ENCODE measurements at places on chromosomes 3 and 15.

DNA sequence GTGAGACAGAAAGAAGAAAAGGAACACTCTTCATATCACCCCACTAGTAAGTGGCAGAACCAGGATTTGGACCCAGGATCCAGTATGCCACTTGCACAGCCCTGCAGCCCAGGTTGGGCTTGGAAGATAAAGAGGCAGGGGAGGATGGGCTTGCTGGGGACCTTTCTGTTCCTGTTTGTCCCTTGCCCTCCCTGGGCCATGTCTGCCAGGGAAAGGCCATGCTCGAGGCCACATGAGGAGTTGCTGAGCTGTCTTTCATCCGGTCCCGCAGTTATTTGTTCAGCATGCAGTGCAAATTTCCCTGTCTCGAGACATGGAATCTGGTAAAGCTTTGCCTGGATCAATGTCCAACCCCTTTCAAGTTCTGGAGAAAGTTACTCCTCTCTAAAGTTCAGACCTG is 116.0 kb upstream of the MRPS22 start:
- DNase-seq, result no peak

- no peak for DNase-seq
These were observed 221.8 kb downstream of the CBLB start for GRCh38 chr3:105647047-105647446.

DNA sequence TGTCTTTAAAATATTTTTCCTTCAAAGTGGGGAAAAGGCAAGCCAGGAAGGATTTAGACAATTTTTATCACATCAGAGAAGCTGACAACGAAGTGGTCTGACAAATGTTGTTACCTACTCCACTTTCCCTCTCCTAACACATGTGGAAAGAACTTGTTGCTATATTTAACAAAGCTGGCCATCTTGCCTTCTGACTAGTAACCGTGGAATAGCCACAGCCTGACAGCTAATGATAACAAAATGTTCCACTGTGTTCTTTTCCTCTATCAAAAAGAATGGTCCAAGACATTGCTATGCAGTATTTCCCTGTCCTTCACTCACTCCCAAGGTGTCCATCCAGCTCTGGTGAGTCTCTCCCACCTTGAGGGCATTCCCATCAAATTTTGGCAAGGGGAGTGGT is 481.4 kb upstream of the THBS1 start:
- DNase-seq, result no peak

GRCh38 chr3:4848176-4848825 is 130.9 kb upstream of the BHLHE40 start:
- no peak for DNase-seq

- DNase-seq, result no peak
These were observed 20.6 kb downstream of the NR2E3 start for GRCh38 chr15:71830981-71831380.

- no peak for DNase-seq
These were observed 223.7 kb downstream of the FMN1 start for GRCh38 chr15:32970847-32971246.

GRCh38 chr3:145903472-145904013 is 257.4 kb downstream of the PLOD2 start:
- DNase-seq, result no peak

DNA sequence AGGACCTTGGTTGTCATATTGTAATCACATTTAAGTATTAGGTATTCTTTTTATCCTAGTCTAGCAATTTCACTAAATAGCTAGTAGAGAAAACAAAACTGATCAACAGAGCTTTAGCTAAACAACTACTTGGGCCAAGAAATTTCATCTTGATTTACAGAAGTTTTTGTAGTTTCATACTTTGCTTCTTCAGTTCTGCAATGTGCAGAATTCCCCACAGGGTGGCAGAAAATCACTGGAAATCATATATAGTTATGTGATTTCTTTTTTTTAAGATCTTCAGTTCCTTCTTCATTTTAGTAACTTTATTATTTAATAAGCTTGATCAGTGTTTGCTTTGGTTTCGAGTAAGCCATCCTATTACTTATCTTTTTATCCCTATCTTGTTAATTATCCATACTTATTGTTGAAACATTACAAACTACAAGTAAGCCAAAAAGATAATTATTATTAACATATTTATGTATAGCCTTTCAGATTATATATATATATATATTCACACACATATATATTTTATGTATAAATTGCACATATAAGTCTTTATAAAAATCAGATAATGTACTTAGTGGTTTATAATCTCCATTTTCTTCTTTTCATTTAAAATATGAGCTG is 2.2 kb upstream of the BNIP2 start:
- DNase-seq, result peak; percentile 9

DNA sequence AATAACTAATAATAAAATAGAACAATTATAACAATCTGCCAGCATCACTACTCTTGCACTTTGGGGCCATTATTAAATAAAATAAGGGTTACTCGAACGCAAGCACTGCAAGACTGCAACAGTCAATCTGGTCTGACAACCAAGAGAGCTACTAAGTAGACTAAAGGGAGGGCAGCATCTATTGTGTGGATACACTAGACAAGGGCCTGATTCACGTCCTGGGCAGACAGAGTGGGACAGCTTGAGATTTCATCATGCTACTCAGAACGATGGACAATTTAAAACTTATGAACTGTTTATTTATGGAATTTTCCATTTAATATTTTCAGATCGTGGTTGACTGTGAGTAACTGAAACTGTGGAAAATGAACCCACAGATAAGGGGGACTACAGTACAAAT is 39.5 kb downstream of the TNIK start:
- no peak for DNase-seq

GRCh38 chr15:40313531-40314398 is 6.0 kb upstream of the PLCB2 start:
- DNase-seq, result no peak

GRCh38 chr3:30180310-30181177 is 425.9 kb upstream of the TGFBR2 start:
- no peak for DNase-seq

GRCh38 chr3:2802429-2802828 is 307.7 kb downstream of the IL5RA start:
- DNase-seq, result no peak

DNA sequence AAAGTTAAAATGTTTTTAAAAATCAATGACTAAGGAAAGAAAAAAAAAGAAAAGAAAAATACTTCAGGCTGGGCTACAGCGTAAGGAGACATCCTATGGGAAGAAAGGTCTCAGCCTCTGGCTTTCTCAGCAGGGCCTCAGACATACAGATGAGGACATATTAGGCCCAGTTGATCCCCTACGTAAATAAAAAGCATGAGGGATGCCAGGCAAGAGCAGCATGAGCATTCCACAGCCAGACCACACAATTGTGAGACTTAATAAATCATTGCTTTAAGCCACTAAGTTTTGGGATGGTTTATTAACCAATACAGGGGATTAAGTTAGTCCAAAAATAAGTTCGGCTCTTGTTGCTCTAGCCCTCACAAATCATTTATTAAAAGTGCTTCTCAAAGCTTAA is 394.1 kb upstream of the NECTIN3 start:
- no peak for DNase-seq

DNA sequence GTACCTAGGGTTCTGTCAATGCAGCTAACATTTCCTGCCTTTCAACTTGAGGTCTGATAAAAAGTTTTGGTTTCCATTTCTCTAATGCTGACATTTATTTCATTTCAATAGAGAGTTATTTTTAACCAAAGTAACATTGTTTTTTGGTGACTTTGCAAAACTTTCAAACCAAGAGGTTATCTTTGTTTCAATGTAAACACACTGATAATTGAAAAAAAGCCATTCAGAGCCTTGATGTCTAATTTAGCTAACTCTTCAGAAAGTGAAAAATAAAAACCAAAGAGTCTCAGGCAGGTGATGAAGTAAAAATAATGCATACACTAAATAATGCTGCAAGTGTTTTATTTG is 9.6 kb upstream of the TIPARP start:
- DNase-seq, result no peak

DNA sequence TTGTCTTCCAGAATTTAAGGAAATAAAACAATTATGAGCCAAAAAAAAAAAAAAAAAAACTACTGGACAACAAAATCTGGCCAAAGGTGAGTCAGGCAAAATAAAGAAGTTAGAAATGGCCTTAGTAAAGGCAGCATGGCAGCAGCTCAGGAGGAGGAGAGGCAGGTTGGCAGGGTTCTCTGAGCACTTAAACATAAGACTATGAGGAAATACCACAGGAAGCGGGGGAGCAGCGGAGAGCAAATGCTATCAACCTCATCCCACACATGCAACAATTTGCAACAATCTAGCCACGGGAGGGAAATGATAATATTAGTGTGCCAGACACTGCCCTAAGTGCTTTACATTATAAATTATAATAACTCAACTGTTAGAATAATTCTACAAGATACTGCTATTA is 247.3 kb upstream of the NSMCE3 start:
- DNase-seq, result no peak

GRCh38 chr3:124557433-124558232 is 172.6 kb upstream of the UMPS start:
- no peak for DNase-seq

DNA sequence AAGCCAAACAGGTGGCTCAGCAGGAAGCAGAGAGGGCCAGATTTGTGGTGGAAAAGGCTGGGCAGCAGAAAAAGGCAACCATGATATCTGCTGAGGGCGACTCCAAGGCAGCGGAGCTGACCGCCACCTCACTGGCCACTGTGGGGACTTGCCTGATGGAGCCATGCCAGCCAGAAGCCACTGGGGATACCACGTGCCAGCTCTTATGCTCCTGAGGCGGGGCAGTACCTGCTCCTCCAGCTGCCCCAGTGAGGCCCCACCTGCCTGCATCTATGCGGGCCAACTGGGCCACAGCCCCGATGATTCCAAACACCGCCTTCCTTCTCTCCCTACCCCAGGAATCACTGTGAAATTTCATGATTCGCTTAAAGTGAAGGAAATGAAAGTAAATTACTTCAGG is 22.9 kb upstream of the ARIH1 start:
- DNase-seq, result no peak

DNA sequence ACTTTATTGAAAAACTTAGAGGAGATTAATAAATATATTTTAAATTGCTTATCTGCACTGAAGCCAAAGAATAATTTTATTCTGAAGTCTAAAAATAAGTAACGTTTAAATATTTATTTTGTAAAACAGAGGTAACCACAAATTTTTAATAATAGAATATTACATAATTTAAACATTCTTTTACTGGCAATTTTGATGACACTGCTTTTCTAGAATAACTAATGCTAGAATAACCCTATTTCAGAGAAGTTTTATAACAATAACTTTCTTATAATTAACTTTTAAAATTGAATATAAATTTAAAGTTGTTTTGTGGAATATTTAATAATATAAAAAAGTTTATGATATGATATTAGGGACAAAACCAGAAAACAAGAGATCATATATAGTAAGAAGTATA is 409.6 kb upstream of the KCNMB2 start:
- DNase-seq, result no peak

DNA sequence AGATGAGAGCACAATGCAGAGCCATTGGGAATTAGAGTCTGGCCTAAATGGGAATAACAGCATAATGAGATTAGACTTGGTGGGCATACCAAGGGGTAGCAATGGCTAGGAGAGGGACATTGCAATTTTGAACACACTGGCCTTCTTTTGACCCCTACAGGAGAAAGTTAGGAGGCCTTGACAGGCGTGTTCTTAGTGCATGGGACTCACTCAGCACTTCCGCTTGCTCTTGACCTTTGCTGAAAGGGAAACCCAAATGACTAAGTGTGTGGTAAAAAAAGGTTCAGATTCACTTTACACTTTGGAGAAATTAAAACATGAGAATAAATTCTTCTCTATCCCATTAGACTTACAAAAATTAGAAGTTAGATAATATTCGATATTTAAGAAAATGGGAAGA is 317.4 kb downstream of the DIPK2A start:
- DNase-seq, result no peak

- no peak for DNase-seq
These were observed 43.4 kb upstream of the MYZAP start for GRCh38 chr15:57548351-57548750.

DNA sequence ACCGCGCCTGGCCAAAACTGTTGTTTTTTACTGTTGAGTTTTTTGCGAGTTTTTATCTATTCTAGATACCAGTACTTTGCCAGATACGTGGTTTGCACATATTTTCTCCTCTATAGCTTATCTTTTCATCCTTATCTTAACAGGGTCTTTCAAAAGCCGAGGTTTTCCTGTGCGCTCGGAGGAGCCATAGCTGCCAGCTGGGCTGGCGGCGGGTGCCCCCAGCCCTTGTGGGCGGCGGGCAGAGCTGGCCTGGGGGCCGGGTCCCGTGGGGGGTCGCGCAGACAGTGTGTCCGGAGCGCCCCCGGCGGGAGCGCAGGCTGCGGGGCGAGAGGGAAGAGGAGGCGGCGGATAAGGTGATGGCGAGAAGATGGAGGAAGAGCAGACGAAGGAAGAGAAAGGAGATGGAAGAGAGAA is 11.1 kb upstream of the EIF4A2 start:
- no peak for DNase-seq

- no peak for DNase-seq
These were observed 50.2 kb downstream of the SLCO2A1 start for GRCh38 chr3:133979553-133979952.

Data from stimulated activated CD4-positive, alpha-beta T cell treated with anti-CD3 and anti-CD28 coated beads, Interleukin-1b, Interleukin-23, amount 100 ng/mL, for 48 hours (primary cell).